ENCODE measurements at places on chromosomes 16 and 17.
A peak's percentile ranks its signal among the peaks of the same experiment; 100 is the strongest.

GRCh38 chr16:1773703-1774447, 941 bp upstream of the MRPS34 start:
- DNase-seq, result no peak

DNA sequence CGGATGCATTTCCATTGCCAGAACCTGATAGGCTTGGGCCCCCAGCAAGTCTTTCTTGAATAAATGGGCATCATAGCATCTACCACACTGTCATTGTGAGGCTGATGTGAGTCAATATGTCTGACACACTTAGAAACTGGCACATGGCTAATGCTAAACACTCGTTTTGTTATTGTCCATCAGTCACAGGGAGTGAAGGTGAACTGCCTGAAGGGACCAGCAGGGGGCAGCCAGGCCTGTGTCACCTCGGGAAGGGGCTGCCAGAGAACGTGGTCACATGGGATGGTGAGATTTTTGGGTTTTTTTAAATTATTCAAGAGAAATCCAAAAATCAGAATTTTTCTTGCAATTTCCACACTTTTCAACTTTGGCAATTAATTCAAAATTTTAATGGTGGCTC, 831 bp upstream of the RCVRN start:
- no peak for DNase-seq

- no peak for DNase-seq
These were observed 113.2 kb downstream of the GSG1L start for GRCh38 chr16:27950206-27950887.

DNA sequence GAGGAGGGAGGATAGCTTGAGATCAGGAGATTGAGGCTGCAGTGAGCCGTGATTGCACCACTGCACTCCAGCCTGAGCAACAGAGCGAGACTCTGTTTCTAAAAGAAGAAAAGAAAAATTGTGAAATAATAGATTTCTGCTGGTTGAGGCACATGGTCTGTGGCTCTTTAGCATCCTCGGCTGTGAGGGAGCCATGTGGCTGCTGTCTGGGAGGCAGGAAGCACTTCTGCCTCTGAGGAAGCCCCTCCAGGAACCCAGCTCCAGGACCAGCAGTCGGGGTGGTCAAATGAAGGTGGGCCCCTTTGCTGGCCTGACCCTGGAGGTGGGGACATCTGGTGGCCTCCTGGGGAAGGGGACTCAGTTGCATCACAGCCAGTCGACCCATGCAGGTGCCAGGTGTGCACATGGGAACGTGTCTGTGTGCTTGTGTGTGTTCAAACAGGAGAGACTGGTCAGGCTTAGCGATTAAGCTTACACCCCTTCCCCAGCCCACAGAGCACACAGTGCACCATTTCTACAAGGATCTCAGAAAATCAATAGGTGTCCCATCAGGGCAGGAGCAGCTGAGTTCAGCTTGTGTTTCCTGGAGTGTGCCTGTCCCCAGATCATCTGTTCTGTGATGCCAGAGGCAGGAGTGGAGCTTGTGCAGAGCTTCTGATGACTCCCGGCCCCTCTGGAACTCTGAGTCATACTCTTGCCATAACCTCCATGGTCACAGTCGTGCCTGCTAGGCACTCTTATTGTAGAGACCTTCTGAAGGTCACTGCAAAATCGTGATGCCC, 24.3 kb upstream of the MGAT5B start:
- no peak for DNase-seq

- peak; percentile 80 for DNase-seq
These were observed 1.4 kb downstream of the GPR139 start for GRCh38 chr16:20072146-20072873.

Measured in brain (organoid and tissue), 16 donors.